ENCODE measurements at places on chromosomes 1 and 21.

DNA sequence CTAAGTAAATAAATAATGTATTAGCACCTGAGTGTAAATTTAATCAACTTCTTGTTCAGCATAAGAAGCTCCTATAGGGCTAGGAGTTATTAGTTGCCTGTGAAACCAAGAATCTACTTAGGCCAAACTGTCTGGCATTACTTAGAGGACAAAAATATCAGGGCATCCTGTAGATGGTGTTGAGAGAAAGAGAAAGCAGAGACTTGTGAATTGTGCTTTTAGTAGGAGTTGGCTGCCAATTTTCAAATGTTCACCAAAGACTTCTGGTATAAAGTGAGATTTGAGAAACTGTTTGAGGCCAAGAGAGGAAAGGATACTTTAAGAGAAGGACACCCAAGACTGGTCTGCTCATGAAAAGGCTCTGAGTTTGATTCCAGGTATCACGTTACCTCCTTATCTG is 315.5 kb upstream of the DEPDC1 start:
- no peak for DNase-seq

GRCh38 chr1:50493710-50494109 is 70.5 kb upstream of the DMRTA2 start:
- no peak for DNase-seq

GRCh38 chr1:102107441-102107840 is 110.7 kb upstream of the OLFM3 start:
- DNase-seq, result no peak

DNA sequence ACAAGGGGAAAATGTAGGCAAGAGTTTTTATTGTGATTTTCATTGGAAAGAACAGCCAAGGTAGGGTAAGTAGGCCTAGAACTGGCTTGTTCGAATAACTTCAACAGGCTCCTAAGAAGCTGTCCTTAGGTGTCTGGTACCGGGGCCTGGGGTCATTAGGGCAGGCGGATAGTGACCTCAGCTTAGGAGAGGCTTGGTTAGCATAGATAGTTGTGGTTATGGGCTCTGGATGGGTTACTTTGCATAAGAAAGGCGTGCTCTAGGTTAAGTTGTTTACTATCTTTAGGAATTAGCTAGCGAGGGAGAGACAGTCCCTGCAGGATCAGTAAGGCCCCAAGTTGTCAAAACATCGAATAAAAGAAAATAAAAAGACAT is 20.7 kb upstream of the HPCAL4 start:
- no peak for DNase-seq

DNA sequence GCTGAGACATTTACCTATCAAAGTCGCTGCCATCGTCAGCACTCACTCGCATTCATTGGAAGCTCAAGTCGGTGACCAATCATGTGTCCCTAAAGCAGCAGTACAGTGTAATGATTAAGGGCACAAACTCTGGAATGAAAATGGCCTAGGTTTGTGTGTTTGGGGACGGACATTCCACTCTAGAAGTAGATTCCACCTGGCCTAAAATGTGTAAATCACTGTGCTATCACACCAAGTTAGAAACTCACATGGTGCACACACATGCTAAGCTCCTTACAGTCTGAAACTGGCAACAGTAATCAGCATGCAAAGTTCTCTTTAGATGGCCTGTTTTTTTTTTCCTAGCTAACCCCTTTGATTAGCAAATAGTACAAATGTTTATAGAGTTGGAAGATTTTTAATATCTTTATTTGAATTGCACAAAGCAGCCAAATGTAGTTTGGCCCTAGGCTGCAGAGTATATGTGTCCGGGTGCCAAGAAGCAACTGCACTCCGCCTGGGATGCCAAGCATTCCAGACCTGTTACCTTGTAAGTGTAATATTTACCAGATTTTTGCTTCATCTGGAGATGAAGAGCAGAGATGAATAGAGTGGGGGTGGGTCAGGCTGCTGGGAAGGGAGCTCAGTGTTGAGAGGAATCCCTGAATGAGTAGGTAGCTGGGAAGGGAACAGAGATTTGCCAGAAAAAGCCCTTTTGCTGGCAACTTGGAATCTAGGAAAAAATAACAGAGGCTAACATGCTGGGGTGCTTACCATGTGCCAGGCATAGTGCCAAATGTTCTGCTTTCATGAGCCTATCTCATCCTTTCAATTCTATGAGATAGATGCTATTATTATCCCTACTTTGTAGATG is 35.2 kb downstream of the TGFB2 start:
- DNase-seq, result peak; percentile 71

DNA sequence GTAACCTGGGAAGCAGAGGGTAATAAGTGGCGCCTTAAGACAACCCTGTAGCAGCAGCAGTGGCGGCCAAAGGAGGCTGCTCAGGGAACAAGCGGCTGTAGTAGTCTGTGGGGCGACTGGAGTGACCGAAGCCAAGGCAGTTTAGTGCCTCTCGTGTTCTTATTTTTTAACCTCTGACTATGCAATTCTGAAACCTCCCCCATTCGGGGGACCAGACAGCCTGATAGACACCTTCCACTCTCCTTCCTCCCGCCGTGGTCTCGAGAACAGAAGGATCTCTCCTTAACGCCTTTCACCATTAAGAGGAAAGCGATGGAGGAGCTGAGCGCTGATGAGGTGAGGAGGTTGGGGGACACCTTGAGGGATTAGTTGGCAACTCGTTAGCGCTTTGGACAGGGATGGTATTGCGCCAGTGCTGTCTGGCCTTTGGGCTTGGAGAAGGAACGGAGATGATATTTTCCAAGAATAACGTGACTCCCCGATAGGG is 644 bp downstream of the UBE4B start:
- no peak for DNase-seq

All from GM04503 (cell line).